ENCODE measurements at places on chromosomes 7 and 10. TPM values are rescaled to one million over a fixed set of nuclear protein-coding genes. Genes with fewer than 3 reads are reported as not detected.

Gene UNC5B
- not detected for polyA plus RNA-seq

Gene MMD2
- not detected for polyA plus RNA-seq

Gene DLG5
- not detected for polyA plus RNA-seq

Gene DENND2A
- 0.30 TPM for polyA plus RNA-seq

Gene OR6V1
- not detected for polyA plus RNA-seq

Gene LARP4B
- 34.1 TPM for polyA plus RNA-seq

Gene RBM20
- not detected for polyA plus RNA-seq

DNA sequence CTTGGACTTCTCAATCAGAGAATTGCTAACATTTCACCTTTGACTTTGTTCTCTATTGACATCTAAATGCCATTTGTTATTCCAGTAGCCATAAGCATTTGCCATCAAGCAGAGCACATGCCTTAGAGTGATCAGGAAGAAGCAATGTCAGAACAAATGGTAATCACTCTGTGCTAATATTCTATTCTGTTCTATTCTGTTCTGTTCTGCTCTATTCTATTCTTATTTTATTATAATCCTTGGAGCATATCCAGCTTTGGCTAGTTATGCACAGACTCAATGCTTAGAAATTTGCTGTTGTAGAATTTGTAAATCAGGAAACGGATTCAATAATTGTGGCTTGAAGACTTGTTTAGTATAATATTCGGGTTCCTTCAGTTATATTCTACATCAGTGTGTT, 175.4 kb downstream of the EXOC4 start:
- DNase-seq = no peak
- peaks cover 33% of the 10 kb centered on the region for H3K36me3 ChIP-seq
- H3K4me1 ChIP-seq = no peaks in the 10 kb centered on the region
- no peak overlapping the region for H3K4me3 ChIP-seq

DNA sequence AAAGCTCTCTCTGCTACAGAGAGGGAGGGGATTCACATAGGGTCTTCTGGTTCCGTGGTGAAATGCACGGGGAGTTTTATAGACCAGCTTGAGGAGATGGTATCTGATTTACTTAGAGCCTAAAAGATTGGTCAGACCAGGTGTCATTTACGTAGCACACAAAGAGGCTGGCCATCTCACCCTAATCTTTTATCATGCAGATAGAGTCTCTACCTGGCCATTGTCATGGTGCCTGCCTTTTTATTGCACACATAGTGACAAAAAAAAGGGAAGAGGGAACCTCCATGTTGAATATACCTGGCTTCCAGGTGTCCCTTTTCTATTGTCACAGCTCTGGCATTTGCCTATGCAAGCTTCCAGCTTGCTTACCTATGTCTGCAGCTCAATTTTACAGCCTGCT, 1456.1 kb downstream of the GATA3 start:
- DNase-seq = no peak
- H3K4me3 ChIP-seq = no peak overlapping the region
- no peaks in the 10 kb centered on the region for H3K4me1 ChIP-seq
- no peak overlapping the region for H3K27ac ChIP-seq
- H3K36me3 ChIP-seq = no peaks in the 10 kb centered on the region

DNA sequence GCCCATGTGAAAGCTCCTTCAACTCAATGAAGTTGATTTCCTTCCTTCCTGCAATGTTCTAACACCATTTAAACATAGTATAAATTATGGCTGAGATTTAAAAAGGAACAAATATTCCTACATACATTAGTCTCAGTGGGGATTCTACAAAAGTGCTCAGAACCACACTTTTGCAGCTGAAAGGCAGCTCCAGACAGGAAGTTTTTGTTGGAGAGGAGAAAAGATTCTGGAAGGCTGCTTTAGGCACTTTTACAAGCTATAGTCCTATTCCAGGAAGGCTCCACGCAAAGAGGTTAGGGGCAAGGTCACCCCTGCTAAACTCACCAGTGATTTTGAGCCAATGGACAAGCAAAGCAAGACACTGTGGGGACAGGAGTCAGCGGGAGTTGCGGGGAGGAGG, 179.2 kb upstream of the CDCA7L start:
- H3K4me1 ChIP-seq = peaks cover 12% of the 10 kb centered on the region
- no peaks in the 10 kb centered on the region for H3K36me3 ChIP-seq
- no peak overlapping the region for H3K4me3 ChIP-seq

GRCh38 chr7:94432817-94433216, 38.1 kb downstream of the COL1A2 start:
- H3K36me3 ChIP-seq = no peaks in the 10 kb centered on the region
- no peak overlapping the region for H3K27ac ChIP-seq
- no peak overlapping the region for H3K4me3 ChIP-seq
- H3K4me1 ChIP-seq = no peaks in the 10 kb centered on the region
- H3K27me3 ChIP-seq = peaks cover 17% of the 10 kb centered on the region
- no peak for DNase-seq

DNA sequence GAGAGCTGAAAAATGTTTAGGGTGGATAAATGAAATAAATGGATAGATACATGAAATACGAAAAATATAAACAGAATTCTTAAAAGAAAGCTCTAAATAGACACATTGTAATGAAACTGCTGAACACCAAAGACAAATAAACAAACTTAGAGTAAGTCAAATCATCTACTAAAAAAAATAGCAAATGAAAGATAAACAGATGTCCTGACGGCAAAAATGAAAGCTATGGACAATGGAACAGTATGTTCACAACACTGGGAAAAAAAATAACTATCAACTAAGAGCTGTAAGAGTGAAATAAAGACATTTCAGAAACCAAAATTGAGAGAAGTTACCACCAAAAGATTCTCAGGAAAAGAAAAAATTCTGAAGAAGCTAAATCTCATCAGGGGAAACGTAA, 106.1 kb downstream of the SGMS1 start:
- no peaks in the 10 kb centered on the region for H3K27me3 ChIP-seq
- no peak overlapping the region for H3K4me3 ChIP-seq
- H3K4me1 ChIP-seq = peaks cover 21% of the 10 kb centered on the region
- peak overlapping the region; percentile 64 for H3K27ac ChIP-seq
- peaks cover 12% of the 10 kb centered on the region for H3K36me3 ChIP-seq

DNA sequence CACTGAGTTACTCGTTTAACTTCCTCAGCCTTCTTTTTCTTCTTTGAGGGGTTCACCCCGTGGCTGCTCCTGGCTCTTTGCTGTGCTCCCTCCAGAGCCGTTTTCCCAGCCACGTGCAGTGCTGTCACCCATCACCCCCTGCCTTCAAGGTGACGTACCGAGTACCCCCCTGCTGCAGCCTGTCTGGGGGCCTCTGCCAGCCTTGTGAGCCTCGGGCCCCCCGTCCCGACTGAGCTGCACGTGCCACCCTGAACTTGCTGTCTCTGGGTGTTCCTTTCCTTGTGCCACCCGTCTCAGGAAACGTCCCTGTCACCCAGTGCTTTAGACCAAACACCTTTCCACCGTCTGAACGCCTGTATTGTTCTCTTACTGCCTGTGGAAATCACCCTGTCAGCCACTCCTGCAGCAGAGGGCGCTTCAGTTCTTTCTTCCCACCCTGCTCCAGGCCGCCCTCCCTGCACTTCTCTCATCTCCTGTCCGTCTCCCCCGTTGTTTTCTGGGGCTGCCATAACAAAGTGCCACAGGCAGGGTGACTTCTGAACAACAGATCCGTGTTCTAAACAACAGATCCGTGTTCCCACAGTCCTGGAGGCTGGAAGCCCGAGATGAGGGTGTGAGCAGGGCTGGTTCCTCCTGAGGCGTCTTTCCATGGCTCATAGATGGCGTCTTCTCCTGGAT, 44.6 kb downstream of the WDR37 start:
- no peak overlapping the region for H3K4me3 ChIP-seq
- H3K27ac ChIP-seq = no peak overlapping the region
- DNase-seq = no peak
- H3K36me3 ChIP-seq = peaks cover 43% of the 10 kb centered on the region
- no peaks in the 10 kb centered on the region for H3K27me3 ChIP-seq

GRCh38 chr7:141456298-141456697, 94.9 kb upstream of the AGK start:
- no peak overlapping the region for H3K27ac ChIP-seq
- H3K27me3 ChIP-seq = peaks cover 19% of the 10 kb centered on the region
- no peak for DNase-seq
- no peak overlapping the region for H3K4me3 ChIP-seq

- no peaks in the 10 kb centered on the region for H3K27me3 ChIP-seq
- H3K36me3 ChIP-seq = no peaks in the 10 kb centered on the region
- H3K27ac ChIP-seq = no peak overlapping the region
- no peaks in the 10 kb centered on the region for H3K4me1 ChIP-seq
- no peak overlapping the region for H3K4me3 ChIP-seq
- no peak for DNase-seq
These were observed 797.9 kb downstream of the LRMDA start for GRCh38 chr10:76229341-76229740.

GRCh38 chr7:92360387-92360786, 86.9 kb upstream of the GATAD1 start:
- peaks cover 46% of the 10 kb centered on the region for H3K36me3 ChIP-seq
- H3K4me1 ChIP-seq = no peaks in the 10 kb centered on the region
- H3K4me3 ChIP-seq = no peak overlapping the region
- H3K27me3 ChIP-seq = no peaks in the 10 kb centered on the region
- no peak for DNase-seq

DNA sequence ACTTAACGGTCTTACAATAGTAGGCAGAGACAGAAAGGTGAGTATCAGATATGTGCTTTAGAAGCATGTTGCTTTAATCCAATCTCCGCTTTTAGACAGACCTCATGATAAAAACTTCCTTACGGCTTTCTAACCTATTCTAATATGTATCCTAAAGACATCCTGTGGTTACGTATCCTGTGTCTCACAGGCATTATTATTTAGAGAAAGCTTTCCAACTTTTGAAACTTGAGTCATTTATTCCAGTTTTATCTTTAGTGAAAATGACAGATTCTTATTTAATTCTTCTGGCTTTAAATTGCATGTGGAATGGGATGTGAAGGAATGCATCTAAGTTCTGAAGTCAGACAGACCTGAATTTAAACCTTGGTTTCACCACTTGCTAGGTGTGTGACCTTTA, 118.9 kb downstream of the OTUD1 start:
- H3K4me1 ChIP-seq = no peaks in the 10 kb centered on the region
- H3K27ac ChIP-seq = no peak overlapping the region
- no peaks in the 10 kb centered on the region for H3K36me3 ChIP-seq
- peaks cover 12% of the 10 kb centered on the region for H3K27me3 ChIP-seq

- DNase-seq = no peak
- H3K4me3 ChIP-seq = peak overlapping the region; percentile 60
- peaks cover 69% of the 10 kb centered on the region for H3K27me3 ChIP-seq
- peaks cover 10% of the 10 kb centered on the region for H3K4me1 ChIP-seq
- H3K36me3 ChIP-seq = peaks cover 16% of the 10 kb centered on the region
These were observed 399 bp upstream of the OGDHL start for GRCh38 chr10:49762566-49762877.

Data from naive B cell (primary cell).